ENCODE measurements at places on chromosomes 13 and 19. TPM values are rescaled to one million over a fixed set of nuclear protein-coding genes. Genes with fewer than 3 reads are reported as not detected.

DNA sequence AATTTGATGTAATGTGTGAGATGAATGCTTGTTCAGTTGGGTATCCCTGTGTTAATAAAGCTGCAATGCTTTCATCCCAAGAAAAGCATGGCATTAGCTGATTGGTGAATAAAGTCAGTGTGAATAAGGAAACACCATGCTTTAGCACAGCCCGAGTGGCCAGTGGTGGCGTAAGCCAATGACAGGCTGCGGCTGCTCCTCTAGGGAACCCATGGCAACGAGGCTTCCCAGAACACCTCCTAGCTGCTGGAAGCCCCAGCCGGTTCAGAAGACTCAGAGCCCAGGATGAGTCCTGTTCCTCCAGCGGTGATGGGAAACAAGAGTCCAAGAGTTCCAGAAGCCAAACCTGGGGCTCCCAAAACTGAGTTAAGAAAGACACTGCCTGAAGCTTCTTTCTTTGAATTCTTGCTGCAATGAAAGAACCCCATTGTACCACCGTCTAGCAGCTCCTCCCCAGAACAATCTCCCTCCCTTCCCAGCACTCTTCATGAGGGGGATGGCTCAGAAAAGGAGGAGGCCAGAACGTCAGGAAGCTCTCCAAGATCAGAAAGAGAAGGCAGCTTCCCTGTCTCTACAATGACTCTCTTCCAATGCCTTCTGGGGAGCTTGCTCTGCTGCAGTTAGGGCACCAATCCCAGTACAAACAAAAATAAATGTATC lies 58.2 kb downstream of the TSHZ3 start:
- DNase-seq = no peak

GCDH gene
- 30.5 TPM for total RNA-seq

- no peak for DNase-seq
Observed at GRCh38 chr19:10518444-10519361, 1.5 kb upstream of the S1PR5 start.

- no peak for DNase-seq
Observed at GRCh38 chr19:3653865-3654513, 27.4 kb upstream of the CACTIN start.

DNA sequence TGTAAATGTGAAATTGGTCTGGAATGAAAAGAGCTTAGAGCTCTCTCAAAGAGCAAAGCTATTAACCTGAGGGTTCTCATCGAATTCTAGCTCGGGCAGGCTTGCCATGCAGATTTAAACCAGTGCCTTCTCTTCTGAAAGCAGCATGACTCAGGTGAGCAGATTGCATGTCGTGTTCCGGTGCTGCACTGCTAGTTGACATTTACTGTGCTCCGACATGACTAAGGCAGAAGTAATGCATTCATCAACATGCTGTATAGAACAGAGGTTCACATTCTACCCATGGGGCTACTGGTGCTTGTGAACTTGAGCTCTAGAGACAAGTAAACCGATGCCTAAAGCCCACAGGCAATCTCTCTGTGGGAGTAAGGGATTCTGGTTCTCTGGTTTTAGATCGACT lies 947.7 kb downstream of the EFNB2 start:
- no peak for DNase-seq

GRCh38 chr19:44142059-44142433 lies 692 bp downstream of the ZNF234 start:
- DNase-seq = no peak

ZNF628 gene
- 6.4 TPM for total RNA-seq

DNA sequence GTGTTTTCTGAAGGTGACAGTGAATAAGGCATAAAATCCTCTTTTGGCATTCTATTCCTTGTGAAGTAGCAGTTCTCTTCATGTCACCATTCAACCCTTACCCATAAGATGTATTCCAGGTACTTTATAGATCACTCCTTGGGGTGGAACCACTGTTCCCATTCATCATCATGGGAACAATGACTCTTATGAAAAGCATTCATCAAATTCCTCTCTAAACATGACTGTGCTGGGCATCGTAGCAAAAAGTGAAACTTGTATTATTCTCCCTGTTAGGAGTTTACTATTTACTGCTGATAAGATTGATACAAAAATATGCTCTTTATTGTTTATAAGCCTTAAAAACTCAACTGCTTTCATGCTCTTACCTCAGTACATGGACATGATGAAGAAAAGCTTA lies 793.4 kb downstream of the LIG4 start:
- no peak for DNase-seq

DNA sequence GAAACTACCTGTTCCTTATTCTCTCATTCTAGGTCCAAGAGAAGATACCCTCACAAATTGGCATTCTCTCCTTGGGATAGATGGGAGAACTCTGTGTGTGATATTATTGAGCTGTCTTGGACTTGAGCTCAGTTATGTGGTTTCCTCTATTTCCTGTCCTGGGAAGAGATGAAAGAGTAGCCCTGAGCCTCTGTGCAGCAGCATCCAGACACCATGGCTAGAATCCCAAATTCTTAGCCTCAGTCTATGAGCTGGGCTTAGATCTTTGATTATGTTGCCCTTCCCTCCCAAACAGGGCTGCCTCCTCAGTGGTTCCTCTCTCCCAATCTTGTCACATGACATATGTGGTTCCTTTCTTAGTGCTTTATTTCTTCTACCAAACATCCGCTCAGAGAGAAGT lies 290.7 kb downstream of the SPRY2 start:
- DNase-seq = no peak

SAFB gene
- 66.6 TPM for total RNA-seq

GRCh38 chr13:50334944-50335343 lies 319.7 kb downstream of the KCNRG start:
- DNase-seq = no peak

ZNF540 gene
- 8.8 TPM for total RNA-seq

- no peak for DNase-seq
Observed at GRCh38 chr19:13040948-13041292, 45.6 kb downstream of the NFIX start.

- DNase-seq = no peak
Observed at GRCh38 chr19:18537431-18537830, 5.9 kb downstream of the FKBP8 start.

CYP4F2 gene
- total RNA-seq = not detected

DNA sequence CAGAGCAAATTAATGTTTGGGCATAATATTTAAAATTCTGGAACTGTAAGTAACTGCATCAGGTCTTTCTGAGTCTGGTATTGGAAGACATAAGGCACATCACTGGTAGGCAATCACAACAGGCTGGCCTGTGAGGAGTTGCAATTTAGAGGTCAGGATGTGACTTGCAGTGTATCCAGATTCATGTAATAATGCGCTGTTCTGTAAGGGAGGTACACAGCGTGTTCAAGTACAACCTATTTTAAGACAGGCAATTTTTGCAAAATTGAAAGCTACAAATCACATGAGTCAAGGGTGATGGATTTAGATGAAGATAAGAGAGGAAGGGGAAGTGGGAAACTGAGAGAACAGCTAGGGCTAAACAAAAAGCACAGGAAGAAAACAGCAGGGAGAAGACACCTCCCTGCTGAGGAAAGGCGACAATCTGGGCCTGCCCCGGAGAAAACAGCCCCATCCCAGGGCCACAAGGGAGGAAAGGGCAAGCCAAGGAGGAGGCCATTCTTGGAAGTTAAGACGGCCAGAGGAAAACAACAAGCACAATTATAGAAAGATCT lies 138.1 kb downstream of the LACC1 start:
- DNase-seq = no peak

NCR1 gene
- 0.27 TPM for total RNA-seq

SGCG gene
- total RNA-seq = 80.2 TPM

DNA sequence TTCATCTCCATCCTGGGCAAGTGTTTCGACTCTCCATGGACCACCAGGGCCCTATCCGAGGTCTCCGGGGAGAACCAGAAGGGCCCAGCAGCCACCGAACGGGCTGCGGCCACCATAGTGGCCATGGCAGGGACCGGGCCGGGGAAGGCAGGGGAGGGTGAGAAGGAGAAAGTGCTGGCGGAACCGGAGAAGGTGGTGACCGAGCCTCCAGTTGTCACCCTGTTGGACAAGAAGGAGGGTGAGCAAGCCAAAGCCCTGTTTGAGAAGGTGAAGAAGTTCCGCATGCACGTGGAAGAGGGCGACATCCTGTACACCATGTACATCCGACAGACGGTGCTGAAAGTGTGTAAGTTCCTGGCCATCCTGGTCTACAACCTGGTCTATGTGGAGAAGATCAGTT lies 4.7 kb upstream of the MAP2K7 start:
- DNase-seq = no peak

DNA sequence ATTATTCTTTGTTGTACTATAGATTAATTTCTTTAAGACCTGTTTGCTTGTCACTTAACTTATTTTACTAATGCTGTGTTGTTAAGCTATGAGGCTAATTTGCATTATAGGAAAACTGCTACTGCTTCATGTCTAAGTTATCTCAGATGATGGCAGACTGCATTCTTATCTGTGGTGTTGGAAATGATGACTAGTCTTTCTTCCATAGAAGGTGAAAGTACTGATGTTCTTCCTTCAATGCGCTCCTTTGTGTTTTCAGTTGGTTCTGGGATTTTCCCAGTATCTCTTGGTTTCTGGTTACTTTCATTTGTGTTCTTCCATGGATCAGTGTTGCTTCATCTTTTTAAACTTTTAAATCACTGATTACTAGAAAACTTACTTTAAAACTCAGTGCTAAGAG lies 46.9 kb downstream of the TPP2 start:
- no peak for DNase-seq

C1QTNF9 gene
- 3.9 TPM for total RNA-seq

GAPDHS gene
- total RNA-seq = not detected

IZUMO2 gene
- not detected for total RNA-seq

MAB21L1 gene
- 0.30 TPM for total RNA-seq

KRTDAP gene
- total RNA-seq = not detected

GRCh38 chr13:112586334-112586960 lies 1.5 kb downstream of the TUBGCP3 start:
- DNase-seq = no peak

TGFBR3L gene
- 11.4 TPM for total RNA-seq

EPS8L1 gene
- 2.7 TPM for total RNA-seq

DNA sequence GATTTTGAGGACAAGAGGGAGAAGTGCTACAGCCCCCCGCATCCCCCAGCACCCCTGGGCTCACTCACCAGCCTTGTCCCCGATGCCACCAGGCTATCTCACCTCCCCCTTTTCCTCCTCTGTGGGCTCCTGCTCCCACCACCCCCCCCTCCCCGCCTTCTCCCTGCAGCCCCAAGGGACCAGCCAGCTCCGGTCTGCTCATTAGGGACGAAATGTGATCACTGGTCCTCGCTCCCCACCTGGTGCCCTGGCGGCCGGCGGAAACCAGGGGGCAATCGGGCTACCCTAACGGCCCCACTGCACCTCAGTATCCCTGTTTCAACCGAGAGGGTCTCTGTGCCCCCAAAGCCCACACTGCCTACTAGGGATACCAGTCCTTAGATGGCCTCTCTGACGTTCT lies 2.7 kb downstream of the GPR4 start:
- no peak for DNase-seq

ZNF382 gene
- 17.4 TPM for total RNA-seq

CCDC194 gene
- not detected for total RNA-seq

LGALS16 gene
- not detected for total RNA-seq

DNA sequence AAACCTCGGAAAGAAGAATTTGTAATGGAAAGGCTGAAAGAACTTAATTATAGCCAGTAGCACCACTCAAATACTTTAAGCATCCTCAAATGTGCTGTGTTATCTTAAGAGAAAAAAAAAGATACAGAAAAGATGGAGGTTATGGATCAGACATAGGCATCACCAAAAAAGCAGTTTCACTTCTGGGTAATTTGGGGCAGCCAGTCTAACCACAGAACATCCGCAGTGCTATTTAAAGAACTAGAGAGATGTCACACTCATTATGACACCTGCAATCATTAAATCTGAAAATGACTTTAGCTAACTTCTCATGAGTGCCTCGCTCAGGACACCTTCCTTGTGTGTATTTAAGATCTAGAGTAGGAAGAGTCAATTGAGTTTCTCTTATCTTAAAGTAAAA lies 211.8 kb downstream of the RBM26 start:
- DNase-seq = no peak

- no peak for DNase-seq
Observed at GRCh38 chr19:6239871-6240676, 39.7 kb downstream of the MLLT1 start.

SMIM44 gene
- not detected for total RNA-seq

- no peak for DNase-seq
Observed at GRCh38 chr13:50071379-50071778, 56.1 kb downstream of the KCNRG start.

ATXN8OS gene
- total RNA-seq = not detected

DNA sequence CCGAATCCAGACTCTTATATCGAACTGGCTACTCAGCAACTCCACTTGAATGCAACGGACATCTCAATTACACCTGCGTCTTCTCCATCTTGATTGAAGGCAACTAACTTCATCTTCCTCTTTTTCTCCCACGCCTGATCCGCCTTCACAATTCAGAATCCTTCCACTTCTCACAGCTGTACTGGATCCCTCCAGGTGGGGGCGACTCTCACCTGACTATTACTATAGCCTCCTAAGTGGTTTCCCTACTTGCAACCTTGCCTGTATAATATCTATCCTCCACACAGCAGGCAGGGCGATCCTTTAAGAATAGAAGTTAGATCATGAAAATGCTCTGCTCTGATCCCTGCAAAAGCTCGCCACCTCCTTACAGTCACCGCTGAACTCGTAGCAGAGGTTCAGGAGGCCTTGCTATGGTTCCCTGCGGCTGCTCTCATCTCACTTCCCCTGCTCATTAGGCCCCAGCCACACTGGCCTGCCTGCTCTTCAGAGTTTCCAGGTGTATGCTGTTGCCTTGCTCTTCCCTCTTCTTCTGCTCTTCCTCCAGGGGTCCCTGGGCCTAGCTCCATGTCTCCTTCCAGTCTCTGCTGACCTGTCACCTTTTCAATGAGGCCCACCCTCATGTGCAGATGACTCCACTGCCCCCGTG lies 31.9 kb downstream of the RFXAP start:
- no peak for DNase-seq

- DNase-seq = no peak
Observed at GRCh38 chr13:29500386-29500785, 95.1 kb downstream of the SLC7A1 start.

SNAPC2 gene
- total RNA-seq = 9.7 TPM

DNA sequence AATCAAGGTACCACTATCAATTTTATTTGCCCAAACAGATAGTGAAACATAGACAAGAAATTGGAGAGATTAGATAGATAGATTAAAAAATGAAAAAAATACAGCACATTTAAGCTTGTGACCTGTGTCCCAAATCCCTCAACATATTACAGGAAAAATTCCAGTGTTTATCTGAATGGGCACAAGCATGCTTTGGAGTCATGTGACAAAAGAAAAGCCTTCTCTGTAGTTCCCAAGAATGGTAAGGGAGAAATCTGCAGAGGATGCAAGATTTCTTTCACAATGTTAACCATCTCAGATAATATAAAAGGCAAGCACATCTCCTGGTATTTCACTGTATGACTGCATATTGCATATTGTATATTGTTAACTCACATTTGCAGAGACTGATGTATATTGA lies 168.0 kb downstream of the PCDH9 start:
- no peak for DNase-seq

C19orf33 gene
- total RNA-seq = 1.5 TPM

GRCh38 chr13:20043207-20043925 lies 84.8 kb downstream of the ZMYM2 start:
- no peak for DNase-seq
